Psoas muscle (tissue), 8 donors: ENCODE measurements at places on chromosomes 5 and 9. TPM values are rescaled to one million over a fixed set of nuclear protein-coding genes. Genes with fewer than 3 reads are reported as not detected.
A peak's percentile ranks its signal among the peaks of the same experiment; 100 is the strongest.

GPR151 gene
- not detected for total RNA-seq

DNA sequence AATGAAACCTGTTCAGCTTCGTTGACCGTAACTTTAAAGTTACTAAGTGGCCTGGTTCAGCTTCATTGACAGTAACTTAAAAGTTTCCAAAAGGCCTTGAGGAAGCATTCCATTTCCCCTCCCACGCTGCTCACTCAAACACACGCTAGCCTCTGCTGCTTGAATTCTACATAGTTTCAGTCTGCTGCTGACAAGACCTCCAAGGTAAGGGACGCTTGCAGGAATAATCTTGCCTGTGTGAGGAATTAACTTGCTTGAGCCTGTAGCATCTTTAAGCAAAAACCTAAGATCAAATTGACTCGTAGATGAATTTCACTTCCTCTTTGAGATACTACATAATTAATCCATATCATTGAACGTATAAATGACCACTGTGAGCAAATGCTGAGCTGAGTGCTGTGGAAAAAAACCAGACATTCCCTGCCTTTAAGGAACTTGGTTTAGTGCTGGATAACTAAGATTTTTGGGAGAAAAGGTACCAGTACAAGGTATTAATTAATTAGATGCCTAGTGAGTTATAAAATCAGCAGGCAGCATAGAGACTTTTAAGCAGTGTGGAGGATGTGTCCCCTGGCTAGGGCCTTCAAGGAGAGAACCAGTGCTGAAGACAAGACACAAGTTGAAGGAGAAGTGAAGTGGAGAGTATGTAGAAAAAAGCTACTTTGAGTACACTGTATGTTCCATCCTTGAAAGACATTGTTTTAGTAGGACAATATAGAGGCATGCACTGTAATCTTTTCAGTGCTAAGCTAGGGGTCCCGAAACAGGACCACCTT is 39.2 kb downstream of the GRAMD2B start:
- H3K27ac ChIP-seq = no peak overlapping the region
- H3K36me3 ChIP-seq = peaks cover 3% of the 10 kb centered on the region
- H3K4me1 ChIP-seq = no peaks in the 10 kb centered on the region

DNA sequence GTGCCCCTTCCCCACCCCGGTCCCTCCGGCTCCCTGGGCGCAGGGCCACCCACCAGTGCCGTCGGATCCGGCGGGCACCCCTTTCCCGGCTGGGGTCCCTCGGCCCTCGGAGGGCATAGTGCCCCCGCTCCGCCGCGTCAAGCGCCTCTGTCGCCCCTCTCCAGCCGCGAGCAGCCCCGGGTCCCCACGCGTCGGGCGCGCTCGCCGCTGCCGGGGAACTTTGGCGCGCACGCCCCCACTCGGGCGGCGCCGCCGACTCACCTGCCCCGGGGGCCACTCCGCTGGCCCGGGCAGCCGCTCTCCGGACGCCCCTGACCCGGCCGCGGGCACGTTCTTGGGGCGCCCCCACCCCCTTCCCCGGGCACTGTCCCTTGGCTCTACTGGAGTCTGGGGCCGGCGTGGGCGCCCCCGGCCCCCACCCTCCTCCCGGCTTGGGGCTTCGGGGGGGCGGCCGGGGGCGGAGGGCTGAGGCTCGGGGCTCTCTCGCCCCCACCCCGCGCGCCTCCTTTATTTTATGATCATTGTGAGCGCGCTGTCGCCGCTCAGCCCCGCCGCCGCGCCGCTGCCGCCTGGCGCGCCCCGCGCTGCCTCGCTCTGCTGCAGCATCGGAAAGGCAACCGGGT is 1.1 kb upstream of the FAM78A start:
- H3K27ac ChIP-seq = peak overlapping the region; percentile 98
- H3K4me1 ChIP-seq = peaks cover 41% of the 10 kb centered on the region
- no peak for DNase-seq

- no peaks in the 10 kb centered on the region for H3K36me3 ChIP-seq
- H3K4me3 ChIP-seq = no peak overlapping the region
- no peak for DNase-seq
- H3K4me1 ChIP-seq = no peaks in the 10 kb centered on the region
These were observed 141.5 kb upstream of the FBXL17 start for GRCh38 chr5:108523360-108523759.

DNA sequence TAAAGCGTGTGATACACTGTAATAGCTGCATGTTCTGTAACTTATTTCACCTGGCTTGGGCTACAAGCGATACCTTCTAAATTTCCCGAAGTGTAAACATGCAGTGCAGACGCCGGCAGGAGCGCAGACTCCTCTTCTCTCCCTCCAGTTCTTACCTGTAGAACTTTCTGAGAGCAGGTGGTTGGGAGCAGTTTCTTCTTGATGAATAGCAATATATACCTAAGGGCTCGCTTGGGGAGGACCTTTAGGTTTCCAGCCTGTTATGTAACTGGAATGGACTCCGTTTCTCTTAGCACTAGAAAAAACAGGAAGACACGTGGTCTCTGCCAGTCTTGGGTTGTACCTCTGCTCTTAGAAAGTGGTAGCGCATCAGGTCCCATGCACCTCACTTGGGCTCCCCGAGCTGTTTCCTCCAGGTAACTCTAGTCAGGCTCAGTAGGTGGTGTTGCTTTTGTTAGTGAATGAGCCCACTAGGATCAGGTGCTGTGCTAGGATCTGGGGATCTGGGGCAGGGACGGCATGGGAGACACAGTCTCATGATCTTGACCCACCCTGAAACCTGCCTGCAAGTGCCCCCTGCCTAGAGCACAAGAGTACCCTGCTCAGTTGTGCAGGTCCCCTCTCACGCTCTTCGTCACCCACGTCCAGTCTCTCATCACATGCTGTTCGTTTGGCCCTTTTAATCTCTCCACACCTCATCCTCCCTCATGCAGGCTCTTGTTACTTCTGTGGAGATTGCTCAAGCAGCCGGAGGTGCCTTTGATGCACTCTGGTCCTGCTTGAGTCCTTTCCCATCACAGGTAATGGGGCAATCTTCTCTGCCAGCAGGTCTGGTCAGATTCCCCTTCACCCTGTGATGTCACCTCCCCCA is 2.8 kb downstream of the TENT4A start:
- H3K4me3 ChIP-seq = peak overlapping the region; percentile 81
- H3K27ac ChIP-seq = peak overlapping the region; percentile 50
- no peaks in the 10 kb centered on the region for H3K27me3 ChIP-seq
- no peak for DNase-seq

GRCh38 chr9:129361196-129361595 is 183.1 kb upstream of the IER5L start:
- no peaks in the 10 kb centered on the region for H3K36me3 ChIP-seq
- no peak overlapping the region for H3K4me3 ChIP-seq
- DNase-seq = no peak
- peaks cover 6% of the 10 kb centered on the region for H3K27me3 ChIP-seq
- no peaks in the 10 kb centered on the region for H3K4me1 ChIP-seq

- no peak overlapping the region for H3K4me3 ChIP-seq
- H3K27me3 ChIP-seq = no peaks in the 10 kb centered on the region
These were observed 42.4 kb downstream of the STX17 start for GRCh38 chr9:99948896-99949295.
